ENCODE measurements at places on chromosomes 1 and 21.

- peak; percentile 10 for DNase-seq
Measured at GRCh38 chr1:31182352-31182751, 57.3 kb downstream of the NKAIN1 start.

GRCh38 chr1:28971980-28972771 is 57.8 kb downstream of the EPB41 start:
- no peak for DNase-seq

GRCh38 chr1:161082996-161083747 is 6.2 kb downstream of the NECTIN4 start:
- DNase-seq = peak; percentile 41

- no peak for DNase-seq
Measured at GRCh38 chr1:143661418-143662101, 310.2 kb downstream of the FAM72C start.

DNA sequence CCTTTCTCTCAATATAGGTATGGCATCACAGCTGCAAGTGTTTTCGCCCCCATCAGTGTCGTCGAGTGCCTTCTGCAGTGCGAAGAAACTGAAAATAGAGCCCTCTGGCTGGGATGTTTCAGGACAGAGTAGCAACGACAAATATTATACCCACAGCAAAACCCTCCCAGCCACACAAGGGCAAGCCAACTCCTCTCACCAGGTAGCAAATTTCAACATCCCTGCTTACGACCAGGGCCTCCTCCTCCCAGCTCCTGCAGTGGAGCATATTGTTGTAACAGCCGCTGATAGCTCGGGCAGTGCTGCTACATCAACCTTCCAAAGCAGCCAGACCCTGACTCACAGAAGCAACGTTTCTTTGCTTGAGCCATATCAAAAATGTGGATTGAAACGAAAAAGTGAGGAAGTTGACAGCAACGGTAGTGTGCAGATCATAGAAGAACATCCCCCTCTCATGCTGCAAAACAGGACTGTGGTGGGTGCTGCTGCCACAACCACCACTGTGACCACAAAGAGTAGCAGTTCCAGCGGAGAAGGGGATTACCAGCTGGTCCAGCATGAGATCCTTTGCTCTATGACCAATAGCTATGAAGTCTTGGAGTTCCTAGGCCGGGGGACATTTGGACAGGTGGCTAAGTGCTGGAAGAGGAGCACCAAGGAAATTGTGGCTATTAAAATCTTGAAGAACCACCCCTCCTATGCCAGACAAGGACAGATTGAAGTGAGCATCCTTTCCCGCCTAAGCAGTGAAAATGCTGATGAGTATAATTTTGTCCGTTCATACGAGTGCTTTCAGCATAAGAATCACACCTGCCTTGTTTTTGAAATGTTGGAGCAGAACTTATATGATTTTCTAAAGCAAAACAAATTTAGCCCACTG is 11.5 kb downstream of the HIPK1 start:
- DNase-seq = no peak

DNA sequence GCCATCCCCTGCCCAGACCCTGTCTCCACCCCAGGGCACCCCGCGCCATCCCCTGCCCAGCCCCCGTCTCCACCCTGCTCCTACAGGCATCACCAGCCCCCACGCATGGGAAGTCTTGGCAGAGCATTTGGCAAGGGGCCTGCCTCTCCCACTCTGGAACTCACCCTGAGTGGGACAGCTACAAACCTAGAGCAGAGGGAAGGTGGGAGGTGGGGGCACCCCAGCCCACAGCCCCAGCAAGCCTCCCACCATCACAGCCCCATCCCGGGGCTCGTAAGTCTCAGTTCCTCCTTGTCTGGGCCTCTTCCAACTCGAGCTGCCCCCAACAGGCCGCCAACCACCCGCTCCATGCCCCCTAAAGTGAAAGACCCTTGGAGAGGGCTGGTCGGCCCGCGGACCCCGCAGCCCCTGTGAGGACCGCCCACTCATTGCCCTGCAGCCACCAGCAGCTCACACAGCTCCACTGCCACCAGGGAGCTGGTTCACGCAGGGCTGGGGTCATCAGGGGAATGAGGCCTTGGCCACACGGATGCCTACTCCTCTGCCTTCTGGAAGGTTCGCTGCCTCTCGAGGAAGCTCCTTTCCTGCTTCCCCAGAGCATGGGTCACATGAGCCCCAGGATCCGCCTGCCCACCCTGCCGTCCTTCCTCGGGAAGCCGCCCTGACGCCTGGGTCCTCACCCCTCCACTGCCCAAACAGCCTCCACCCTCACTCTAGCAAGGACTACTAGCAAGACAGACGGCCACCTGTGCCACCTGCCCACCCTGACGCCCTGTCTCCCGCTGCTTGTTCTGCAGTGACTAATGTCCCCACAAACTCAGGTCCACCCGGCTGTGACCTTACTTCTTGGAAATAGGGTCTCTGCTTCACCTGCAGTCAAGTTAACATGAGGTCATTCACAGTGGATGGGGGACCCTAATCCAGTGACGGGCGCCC is 14.4 kb downstream of the MEGF6 start:
- no peak for DNase-seq

DNA sequence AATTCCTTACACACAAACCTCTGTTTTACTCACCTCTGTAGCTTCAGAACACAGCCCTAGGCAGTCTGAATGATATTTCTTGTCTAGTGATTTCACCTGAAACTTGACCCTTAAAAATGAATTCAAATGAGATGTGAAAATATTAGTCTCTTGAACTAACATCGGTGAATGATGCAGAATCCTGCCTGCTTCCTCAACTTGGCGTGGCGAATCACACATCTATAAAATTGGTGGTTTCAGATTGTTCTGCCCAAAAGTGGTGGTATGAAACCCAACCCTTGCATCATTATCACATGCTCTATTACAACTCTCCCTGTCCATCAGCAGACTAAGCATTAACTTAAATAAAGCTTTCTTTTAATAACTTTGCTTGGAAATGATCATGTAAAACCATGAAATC is 26.9 kb upstream of the C1orf21 start:
- DNase-seq = no peak

DNA sequence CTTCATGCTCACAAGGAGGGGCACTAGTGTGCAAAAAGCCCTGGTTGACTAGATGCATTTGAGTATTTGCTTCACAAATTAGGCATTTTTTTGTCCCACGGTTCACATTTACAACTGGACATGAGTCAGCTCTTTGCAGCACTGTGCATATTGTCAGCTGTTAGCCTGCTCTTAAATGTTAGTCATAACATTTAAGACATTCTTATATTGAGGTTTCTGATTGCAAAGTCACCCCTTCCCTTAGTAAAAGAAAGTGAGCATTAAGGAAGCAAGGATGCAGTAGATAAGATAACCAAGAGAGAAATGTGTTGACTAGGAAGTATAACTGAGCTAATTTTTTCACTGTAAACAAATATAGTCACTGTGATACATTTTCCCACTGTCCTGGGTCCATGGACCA is 132.6 kb upstream of the CTTNBP2NL start:
- no peak for DNase-seq

DNA sequence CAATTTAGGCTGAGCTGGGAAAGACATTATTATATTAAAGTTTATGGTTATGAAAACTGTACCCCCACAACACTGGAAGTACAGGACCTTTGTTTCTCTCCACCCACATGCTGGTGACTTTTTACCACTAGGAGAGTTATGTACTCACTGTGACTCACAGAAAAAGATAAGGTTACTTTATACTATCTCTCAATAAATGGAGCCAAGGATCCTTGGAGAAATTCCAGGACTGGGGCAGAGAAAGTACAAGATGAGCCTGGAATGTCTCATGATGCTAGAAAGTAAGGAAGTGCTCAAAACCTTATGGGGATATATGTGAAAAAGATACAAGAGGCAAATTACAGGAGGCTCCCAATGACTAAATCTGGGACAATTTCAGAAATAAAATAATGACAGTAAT is 63.9 kb upstream of the C1orf105 start:
- DNase-seq = no peak

GRCh38 chr1:81547912-81548303 is 252.8 kb upstream of the ADGRL2 start:
- no peak for DNase-seq

DNA sequence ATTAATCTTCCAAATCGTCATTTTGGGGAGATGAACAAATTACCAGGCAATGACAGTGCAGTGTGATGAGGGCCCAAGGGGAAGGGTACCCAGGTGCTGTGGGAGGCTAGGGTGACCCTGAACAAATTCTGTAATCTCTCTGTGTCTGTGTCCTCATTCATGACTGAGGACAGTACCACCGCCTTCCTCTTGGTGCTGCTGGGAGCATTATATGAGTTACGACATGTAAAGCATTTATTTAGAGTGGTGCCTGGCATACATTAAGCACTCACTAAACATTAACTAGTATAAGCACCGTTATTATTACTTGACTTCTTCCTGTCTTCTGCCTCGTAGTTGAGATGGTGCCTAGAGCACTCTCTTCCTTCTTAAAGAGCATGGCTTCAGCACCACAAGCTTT is 468.2 kb upstream of the VAMP3 start:
- no peak for DNase-seq

DNA sequence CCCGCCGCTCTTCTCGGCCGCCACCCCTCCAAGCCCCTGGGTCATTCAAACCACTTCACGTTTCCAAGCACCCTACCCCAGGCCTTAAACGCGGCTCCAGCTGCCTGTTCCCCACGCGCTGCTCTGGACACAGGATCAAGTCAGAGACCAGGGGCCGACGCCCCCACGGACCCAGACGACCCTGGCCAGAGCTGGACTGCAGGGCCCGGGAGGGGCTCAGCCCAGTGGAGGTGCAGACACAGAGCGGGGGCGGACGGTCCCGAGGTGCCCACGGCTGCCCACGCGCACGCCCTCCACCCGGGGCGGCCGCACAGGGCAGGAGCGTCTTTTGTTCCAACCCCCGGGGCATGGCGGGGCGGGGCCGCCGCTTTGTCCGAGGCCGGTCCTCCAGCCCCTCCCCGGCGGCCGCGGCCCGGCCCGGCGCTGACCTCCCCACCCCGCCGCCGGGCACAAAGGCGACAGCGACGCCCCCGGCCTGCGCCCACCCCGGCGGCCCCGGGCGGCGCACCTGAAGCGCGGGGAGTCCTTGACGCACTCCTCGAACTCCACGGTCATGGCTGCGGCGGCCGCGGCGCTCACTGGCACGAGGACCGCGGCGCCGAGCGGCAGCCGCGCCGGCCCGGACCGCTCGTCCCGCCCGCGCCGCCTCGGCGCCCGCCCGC is 338 bp downstream of the ACAP3 start:
- no peak for DNase-seq

DNA sequence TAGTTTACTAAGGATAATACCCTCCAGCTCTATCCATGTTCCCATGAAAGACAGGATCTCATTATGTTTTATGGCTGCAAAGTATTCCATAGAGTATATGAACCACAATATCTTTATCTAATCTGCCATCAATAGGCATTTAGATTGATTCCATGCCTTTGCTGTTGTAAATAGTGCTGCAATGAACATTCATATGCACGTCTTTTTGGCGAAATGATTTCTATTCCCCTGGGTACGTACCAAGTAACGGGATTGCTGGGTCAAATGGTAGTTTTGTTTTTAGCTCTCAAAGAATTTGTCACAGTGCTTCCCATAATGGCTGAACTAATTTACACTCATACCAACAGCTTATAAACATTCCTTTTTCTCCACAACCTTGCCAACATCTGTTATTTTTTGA is 750.9 kb downstream of the BRINP3 start:
- DNase-seq = no peak

- no peak for DNase-seq
Measured at GRCh38 chr1:92786111-92786901, 1.4 kb upstream of the EVI5 start.

GRCh38 chr1:43358121-43358745 is 548 bp upstream of the CDC20 start:
- no peak for DNase-seq

- DNase-seq = no peak
Measured at GRCh38 chr1:203598752-203599151, 27.9 kb upstream of the ATP2B4 start.

DNA sequence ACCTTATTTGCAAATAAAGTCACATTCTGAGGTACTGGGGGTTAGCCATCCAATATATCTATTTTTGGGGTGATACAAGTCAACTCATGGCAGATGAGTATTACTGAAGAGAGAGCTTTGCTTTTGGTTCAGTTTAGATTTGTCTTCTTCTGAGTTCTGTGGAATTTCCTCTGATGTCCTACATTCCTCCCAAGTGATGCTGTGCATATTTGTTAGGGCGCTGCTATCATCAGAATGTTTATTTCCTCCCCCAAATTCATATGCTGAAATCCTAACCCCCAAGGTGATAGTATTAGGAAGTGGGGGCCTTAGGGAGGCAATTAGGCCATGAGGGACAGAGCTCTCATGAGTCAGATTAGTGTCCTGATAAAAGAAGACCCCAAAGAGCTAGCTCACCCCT is 96.2 kb upstream of the WLS start:
- no peak for DNase-seq

DNA sequence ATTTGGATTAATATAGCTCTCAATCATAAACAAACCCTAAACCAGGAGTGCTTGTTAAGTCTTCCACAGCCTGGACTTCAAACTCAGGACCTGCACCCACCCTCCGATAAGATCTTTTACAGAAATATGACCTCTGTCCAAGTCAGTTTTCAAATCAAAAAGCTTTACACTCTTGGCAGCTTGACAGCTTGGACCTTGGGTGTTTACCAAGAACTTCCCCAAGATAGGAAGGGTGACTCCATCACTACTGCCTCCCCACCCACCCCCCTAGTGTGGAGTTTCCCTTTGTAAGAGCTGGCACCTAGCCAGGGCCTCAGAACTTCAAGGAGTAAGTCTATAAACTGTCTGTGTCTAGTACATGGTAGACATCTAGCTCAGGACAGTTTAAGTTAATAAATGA is 9.6 kb downstream of the BCAR3 start:
- DNase-seq = no peak

DNA sequence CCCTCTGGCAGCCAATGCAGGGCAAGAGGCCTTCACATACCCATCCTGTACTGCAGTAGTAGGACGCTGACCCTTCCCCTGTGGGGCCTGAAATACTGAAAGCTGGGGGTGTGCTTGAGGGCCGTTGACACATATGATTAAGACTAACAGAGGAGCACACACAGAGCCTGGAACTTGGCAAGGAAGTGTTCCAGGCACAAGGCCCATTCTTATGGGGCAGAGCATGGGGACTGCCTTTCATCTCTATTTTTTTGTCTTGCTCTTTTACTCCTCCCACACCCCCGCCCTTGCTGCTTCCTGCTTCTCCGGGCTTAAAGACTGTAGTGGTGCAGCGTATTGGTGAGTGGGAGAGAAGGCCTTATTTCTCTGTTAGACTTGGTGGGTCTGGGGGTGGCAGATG is 137.4 kb downstream of the BACH1 start:
- DNase-seq = no peak

DNA sequence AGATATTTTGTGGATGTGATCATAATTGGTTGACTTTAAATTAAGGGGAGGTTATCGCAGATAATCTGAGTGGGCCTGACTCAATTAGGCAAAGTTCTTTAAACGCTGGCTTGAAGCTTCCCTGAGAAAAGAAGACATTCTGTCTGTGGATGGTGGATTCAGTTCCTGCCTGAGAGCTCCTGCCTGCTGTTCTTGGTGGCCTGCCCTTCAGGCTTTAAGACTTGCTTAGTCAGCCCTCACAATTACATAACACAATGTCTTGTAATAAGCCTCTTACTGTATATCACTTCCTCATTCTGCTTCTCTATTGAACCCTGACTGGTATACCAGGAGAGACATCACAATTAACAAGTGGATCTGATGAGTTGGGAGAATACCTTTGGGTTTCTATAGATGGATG is 50.2 kb downstream of the KCNJ6 start:
- no peak for DNase-seq

- no peak for DNase-seq
Measured at GRCh38 chr21:37413553-37414291, 47.1 kb downstream of the DYRK1A start.

Data from esophagus squamous epithelium (tissue), 5 donors.